Stimulated activated CD4-positive, alpha-beta T cell treated with anti-CD3 and anti-CD28 coated beads, Interleukin-15, amount 100 ng/mL, for 48 hours (primary cell): ENCODE measurements at places on chromosomes 6 and 20.
A peak's percentile ranks its signal among the peaks of the same experiment; 100 is the strongest.

GRCh38 chr20:59334651-59335300 is 34.4 kb downstream of the EDN3 start:
- no peak for DNase-seq

GRCh38 chr20:63314015-63314471 is 21.1 kb downstream of the COL20A1 start:
- no peak for DNase-seq

GRCh38 chr6:38183856-38184584 is 364.5 kb downstream of the ZFAND3 start:
- DNase-seq, result no peak

DNA sequence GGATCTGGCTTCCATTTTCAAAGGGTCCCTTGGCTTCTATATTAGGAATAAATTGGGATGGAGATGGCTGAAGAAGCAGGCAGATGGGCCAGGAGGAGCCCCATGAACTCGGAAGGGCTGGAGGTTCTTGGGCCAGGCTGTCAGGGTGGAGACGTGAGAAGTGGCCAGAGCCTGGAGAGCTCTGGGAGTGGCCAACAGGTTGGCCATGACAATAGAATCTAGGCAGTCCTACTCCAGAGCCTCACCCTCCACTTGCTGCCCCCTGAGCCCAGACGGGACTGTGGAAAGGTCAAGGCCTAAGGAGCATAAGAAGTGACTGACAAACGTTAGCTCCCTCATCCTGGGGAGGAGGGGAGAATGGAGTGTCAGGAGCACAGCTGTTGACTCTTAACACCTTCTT is 62.1 kb downstream of the STK35 start:
- DNase-seq, result no peak

DNA sequence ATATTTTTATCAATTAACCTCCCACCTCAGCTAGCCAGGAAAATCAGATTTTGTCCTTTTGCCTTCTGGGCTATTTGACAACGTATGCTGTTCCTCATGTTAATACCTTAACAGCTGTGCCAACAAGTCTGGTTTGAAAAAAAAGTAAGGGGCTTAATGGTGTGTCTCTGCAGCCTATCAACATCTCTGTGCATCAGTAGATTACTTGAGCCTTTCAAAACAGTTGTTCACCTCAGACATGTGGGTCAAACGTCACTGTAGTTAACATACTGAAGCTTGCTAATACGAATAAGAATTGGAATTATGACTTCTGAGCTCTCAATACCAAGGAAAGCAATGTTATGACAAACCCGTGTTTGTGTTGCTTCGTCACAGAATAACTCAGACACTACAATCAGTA is 23.0 kb downstream of the CEP57L1 start:
- no peak for DNase-seq

GRCh38 chr6:118659513-118660217 is 8.3 kb upstream of the CEP85L start:
- DNase-seq, result no peak

DNA sequence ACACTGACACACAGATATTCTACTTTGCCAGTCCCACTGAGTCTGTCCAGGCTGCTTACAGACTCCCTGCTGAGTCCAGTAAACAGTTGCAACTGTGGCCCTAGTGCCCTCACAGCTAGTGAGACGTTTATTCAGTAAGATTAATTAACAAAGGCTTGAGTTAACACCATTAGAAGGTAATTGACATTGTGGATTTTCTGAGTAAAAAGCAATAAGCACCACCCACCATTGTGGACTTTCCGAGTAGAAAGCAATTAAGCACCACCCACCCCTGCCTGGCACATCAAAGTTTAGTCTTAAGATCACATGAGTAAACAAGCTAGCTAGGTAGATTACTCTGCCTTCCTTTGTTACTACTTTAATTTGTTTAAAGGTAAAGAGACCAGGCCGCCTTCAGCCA is 408.6 kb upstream of the IMPG1 start:
- no peak for DNase-seq

DNA sequence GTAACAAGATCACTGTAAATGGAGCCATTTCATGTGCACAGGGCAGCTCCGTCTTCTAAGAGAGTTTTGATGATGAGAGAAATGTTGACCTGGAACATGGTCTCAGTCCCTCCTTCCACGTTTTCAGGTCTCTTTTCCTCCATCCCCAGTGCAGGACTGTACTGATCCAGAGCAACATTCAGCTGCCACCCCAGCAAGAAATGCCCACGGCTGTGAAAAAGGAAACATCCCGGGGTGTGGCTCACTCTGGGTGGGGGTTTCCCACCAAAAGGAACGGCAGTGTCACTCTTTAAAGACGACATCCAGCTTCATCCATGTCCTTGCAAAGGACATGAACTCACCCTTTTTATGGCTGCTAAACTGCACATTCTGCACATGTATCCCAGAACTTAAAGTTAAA is 92.6 kb downstream of the ERMARD start:
- DNase-seq, result no peak

DNA sequence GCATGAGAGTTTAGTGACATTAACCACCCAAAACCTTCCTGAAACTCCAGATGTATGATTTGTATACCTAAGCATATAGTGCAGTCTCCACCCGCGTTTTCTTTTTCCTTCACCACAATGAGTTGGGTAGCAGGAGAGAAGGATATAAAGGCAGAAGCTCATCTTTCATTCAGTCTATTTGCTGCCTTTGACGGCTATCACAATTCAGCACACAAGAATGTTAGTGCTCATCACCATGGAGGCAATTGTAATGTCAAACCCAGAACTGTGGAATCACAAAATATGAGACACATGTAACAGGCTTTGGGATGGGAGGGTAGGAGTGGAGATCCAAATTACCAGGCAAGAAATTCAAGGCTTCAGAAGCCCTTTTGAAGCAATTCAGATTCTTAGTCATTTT is 17.6 kb downstream of the ZHX3 start:
- no peak for DNase-seq

GRCh38 chr20:8454137-8454712 is 322.2 kb downstream of the PLCB1 start:
- peak; percentile 13 for DNase-seq

DNA sequence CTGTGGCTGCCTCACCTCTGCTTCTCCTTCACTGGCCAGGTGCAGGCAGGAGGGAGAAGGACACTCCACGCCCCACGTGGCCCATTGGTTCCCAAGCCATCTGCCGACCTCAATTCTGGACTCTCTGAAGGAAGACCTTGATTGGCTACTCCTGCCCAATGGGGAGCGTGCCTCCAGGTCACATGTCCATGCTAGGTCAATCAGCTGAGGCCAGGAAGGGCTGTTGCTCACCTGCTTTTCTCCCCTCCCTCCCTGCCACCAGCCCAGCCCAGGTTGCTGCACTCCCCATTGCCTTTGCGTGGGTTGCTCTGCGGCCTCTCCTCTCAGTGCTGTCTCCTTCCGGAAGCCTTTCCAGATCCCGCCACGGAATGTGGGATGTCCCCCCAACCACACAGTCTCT is 21.9 kb upstream of the CDH4 start:
- no peak for DNase-seq

GRCh38 chr20:20970841-20971240 is 135.3 kb downstream of the LINC00237 start:
- no peak for DNase-seq

DNA sequence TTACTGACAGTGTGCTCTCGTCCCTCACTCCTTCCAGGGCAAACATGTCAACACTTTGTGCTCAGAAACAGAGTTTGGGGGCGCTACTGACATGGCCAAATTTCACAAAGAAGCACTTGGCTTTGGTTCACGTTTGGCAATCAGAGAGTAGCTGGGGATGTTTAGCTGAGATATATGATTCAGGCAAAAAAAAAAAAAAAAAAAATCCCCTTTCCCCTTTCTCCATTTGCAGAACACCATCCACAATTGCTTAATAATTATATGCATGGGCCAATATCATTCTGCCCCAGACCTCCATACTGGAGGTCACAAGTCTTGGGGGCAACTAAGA is 128.4 kb upstream of the ADGRF1 start:
- no peak for DNase-seq

GRCh38 chr20:43988451-43988850 is 73.8 kb downstream of the TOX2 start:
- no peak for DNase-seq

DNA sequence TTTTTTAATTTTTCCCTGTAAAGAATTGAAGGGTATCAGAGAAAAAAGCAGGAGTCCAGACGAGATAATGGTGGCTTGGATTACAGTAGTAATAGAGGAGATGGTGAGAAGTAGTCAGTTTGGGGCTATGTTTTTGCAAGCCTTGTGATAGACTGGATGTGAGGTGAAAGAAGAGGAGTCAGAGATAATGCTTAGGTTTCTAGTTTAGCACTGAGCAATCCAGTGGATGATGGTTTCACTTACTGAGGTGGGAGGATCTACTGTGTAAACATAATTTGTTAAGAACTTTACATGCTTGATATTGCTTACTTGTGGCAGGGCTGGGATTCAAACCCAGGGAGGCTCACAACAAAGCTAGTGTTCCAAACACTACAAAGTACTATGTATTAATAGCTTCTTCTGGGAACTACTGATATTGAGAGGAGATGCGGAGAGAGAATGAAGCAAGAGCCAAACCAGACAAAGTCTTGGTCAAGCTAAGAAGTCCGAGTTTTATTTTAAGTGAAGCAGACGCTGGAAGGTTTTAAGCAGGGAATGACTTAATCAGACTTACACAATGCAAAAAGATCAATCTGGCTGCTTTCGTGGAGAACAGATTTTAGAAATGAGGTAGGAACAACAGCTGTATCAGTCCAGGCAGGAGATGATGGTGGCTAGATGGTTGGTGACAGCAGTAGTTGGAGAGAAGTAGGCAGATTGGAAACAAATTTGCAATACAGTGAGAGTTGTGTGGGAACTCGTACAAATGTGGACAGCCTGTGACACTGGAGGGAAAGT is 58.0 kb downstream of the ZFAND3 start:
- no peak for DNase-seq

DNA sequence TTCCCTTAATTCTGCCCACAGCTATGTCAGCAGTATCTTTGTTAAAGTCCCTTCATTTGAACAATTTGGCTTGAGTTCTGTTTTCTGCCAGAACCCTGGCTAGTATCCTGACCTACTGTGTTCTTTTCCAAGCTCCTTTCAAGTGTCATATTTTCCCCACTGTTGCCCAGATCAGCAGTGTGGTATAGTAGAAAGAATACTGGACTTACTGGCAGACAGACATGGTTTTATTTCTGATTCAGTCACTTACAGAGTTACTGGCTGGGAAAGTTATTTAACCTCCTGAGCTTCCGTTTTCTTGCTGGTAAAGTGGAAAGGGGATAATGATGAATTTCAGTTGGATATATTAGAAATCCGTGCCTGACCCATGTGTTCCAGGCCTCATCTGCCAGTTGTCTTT is 39.8 kb upstream of the RAB23 start:
- DNase-seq, result no peak

DNA sequence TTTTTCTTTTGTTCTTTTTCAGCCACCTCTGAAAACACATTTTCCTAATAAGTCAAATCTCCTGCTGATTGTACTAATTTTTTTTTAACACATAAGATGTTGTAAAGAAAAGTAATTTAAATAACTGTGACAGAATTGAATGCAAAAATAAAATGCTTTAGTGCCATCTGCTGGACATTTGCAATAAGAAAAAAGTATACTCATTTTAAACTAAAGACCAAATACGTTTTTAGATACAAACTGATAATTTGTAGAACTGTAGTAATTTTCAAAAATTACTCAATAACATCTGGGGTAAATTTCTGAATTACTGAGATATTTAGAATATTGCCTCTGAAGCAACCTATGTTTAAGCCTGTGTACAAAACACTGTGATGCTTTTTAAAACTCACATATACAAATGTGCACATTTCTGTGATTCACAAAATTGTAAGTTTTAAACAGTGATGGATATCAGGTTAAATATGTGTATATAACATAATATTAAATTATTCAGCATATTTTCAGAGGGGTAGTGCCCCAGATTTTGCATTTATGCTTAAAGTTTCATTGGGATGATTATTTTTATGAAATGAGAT is 198.7 kb downstream of the RIMS1 start:
- no peak for DNase-seq

DNA sequence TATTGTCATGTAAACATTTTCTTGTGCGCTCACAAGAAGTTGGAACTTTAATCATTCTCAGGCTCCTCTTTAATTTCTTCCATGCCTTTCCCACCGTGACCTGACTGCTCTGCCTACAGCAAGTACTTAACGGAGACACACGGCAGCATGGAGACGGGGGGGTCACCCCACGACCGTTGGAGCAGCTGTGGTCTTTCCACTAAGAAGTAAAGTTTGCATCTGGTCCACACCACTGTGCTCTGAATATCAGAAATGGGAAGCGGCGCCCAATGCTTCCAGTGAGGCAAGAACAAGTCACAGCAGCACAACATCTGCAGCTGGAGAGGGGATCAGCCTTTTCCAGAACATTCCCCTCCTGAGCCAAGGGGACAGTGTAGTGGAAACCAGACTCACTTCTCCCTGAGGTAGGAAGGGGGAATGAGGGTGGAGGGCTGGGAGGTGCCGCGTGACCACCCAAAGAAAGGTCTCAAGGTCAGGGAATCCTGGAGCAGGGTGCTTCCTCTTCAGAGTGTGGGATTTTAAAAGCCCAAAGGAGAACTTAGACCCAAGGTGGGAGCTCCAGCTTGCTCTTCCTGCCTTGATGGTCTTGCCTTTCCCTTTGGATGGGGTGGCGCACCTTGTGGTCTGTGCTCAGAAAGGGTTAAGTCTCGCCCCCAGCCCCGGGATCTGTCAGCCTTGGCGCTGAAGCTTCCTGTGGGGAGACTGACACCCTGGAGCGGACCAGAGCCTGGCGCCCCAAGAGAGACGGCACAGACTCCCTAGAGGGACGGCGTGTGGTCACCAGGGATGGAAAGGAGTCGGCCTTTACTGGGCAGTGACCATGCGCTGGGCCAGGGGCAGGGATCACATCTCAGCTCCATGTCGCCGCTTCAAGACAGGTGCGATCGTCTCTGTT is 25.6 kb upstream of the SMOC2 start:
- no peak for DNase-seq

GRCh38 chr6:115753446-115753845 is 307.2 kb downstream of the FRK start:
- no peak for DNase-seq

GRCh38 chr6:166693880-166694279 is 66.8 kb upstream of the RPS6KA2 start:
- no peak for DNase-seq

GRCh38 chr6:104591573-104592334 is 268.0 kb downstream of the HACE1 start:
- no peak for DNase-seq

- no peak for DNase-seq
Observed at GRCh38 chr6:39876826-39877225, 57.4 kb downstream of the MOCS1 start.

DNA sequence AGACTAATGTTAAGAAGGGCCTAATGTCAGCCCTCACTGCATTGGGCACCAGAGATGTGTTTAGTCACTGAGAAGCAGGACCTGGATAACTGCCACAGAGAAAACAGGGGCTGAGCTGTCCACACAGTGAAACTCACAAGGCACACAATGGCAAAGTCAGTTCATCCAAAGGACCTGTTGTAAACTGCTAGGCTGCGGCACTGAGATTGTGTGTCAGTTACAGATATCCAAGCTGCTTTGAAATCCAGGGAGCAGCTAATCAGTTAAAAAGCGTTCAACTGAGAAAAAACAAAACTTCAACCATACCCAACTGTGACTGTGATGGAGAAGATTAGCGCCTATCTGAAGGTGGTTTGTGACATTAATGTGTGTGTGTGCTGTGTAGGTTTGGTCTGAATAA is 27.8 kb upstream of the TMEM14A start:
- no peak for DNase-seq

- no peak for DNase-seq
Observed at GRCh38 chr6:125639466-125640020, 109.9 kb upstream of the HEY2 start.

- no peak for DNase-seq
Observed at GRCh38 chr20:64077094-64077493, 2.2 kb downstream of the RGS19 start.

- DNase-seq, result no peak
Observed at GRCh38 chr20:4869290-4870193, 131.8 kb downstream of the SLC23A2 start.
